ENCODE measurements at places on chromosomes 4 and X. TPM values are rescaled to one million over a fixed set of nuclear protein-coding genes. Genes with fewer than 3 reads are reported as not detected.
A peak's percentile ranks its signal among the peaks of the same experiment; 100 is the strongest.

GRCh38 chr4:76960014-76960413 is 10.5 kb downstream of the SEPTIN11 start:
- DNase-seq, result no peak
- H3K4me3 ChIP-seq, result no peak overlapping the region
- H3K27me3 ChIP-seq, result no peaks in the 10 kb centered on the region
- no peak overlapping the region for H3K27ac ChIP-seq

- peaks cover 31% of the 10 kb centered on the region for H3K4me1 ChIP-seq
- peaks cover 100% of the 10 kb centered on the region for H3K27me3 ChIP-seq
- no peaks in the 10 kb centered on the region for H3K36me3 ChIP-seq
- peak overlapping the region; percentile 55 for H3K4me3 ChIP-seq
- H3K27ac ChIP-seq, result no peak overlapping the region
- DNase-seq, result peak; percentile 59
These were observed 4.2 kb downstream of the PRDM8 start for GRCh38 chr4:80201252-80202151.

GRCh38 chr4:179858221-179858620 is 2385.0 kb upstream of the TENM3 start:
- DNase-seq, result no peak
- no peak overlapping the region for H3K4me3 ChIP-seq
- H3K27me3 ChIP-seq, result no peaks in the 10 kb centered on the region
- H3K4me1 ChIP-seq, result no peaks in the 10 kb centered on the region
- H3K36me3 ChIP-seq, result no peaks in the 10 kb centered on the region
- H3K27ac ChIP-seq, result no peak overlapping the region

GRCh38 chr4:78644744-78645330 is 93.3 kb downstream of the ANXA3 start:
- DNase-seq, result peak; percentile 73
- H3K4me1 ChIP-seq, result 0 out of 2 replicates have a peak, but pooled peaks cover 9% of the 10 kb centered on the region
- no peak overlapping the region for H3K4me3 ChIP-seq
- H3K36me3 ChIP-seq, result no peaks in the 10 kb centered on the region
- no peak overlapping the region for H3K27ac ChIP-seq

GRCh38 chrX:120727452-120727851 is 97.6 kb upstream of the C1GALT1C1 start:
- no peak overlapping the region for H3K27ac ChIP-seq
- H3K36me3 ChIP-seq, result no peaks in the 10 kb centered on the region
- H3K4me1 ChIP-seq, result no peaks in the 10 kb centered on the region
- H3K27me3 ChIP-seq, result no peaks in the 10 kb centered on the region

- H3K4me3 ChIP-seq, result no peak overlapping the region
- H3K4me1 ChIP-seq, result no peaks in the 10 kb centered on the region
These were observed 20.5 kb downstream of the RAB40A start for GRCh38 chrX:103498786-103499185.

DNA sequence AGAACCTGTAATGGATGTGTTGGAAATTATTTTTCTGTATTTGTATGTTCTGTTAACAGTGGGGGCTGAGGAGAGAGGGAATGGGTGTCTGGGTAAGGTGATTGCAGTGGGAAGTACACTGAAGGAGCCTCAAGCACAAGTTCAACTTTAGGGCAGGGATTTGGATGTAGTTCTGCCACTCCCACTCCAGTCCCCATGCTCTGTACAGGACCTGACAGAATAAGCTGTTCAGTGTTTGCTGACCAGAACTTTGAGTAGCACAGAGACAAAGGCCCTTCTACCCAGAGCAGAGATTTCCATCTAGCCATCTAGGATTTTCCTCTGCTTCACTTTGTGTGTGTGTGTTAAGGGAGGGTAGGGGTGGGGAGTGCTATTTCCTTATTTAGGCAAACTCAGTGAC is 49.2 kb downstream of the VSIG4 start:
- H3K27me3 ChIP-seq, result no peaks in the 10 kb centered on the region
- no peak for DNase-seq
- H3K27ac ChIP-seq, result no peak overlapping the region
- no peaks in the 10 kb centered on the region for H3K4me1 ChIP-seq

DNA sequence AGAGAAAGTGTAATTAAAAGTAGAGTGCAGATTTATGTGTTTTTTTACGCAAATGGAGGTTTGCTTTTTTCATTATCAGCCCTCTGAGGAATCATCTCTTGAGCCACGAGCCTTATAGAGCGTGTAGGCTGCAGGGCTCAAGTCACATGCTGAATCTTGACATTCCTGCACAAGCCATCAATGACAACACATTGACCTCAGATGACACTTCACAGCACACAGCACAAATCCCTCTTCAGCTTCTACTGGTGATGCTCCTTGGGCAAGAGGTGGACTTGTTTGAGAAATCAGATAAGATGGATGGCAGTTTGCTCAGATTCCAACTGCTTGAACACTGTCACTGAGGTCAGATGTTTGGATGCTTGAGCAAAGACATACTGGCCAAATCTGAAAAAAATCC is 250.6 kb downstream of the SNCA start:
- DNase-seq, result peak; percentile 3
- no peaks in the 10 kb centered on the region for H3K36me3 ChIP-seq
- no peak overlapping the region for H3K4me3 ChIP-seq
- no peak overlapping the region for H3K27ac ChIP-seq
- H3K27me3 ChIP-seq, result peaks cover 20% of the 10 kb centered on the region

DNA sequence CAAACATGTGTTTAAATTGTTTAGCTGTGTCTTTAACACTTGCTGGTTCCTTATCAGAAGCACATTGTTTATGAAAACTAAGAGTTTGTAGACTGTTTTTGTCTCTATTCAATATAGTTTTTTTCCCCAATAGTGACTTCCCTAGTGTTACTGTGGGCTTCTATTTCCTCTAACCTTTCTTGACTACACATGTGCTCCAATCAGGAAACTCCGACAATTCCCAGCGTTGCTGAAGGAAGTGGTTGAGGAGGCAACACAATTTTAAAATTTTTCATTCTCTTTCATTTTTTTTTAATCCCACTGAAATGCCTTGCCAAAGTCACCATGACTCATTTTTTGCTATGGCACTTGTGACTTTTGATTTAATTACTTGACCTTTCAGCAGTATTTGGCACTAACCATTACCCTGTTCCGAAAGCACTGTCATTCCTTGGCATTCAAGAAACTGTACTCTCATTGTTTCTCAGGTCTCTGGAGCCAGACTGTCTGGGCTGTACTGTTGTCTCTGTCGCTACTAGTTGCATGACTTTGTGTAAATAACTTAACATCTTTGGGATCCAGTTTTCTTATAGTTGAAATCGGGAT is 67.6 kb upstream of the FREM3 start:
- H3K27me3 ChIP-seq, result no peaks in the 10 kb centered on the region
- no peaks in the 10 kb centered on the region for H3K4me1 ChIP-seq
- no peak overlapping the region for H3K27ac ChIP-seq
- no peaks in the 10 kb centered on the region for H3K36me3 ChIP-seq
- H3K4me3 ChIP-seq, result no peak overlapping the region

- H3K4me1 ChIP-seq, result peaks cover 27% of the 10 kb centered on the region
- H3K4me3 ChIP-seq, result no peak overlapping the region
- DNase-seq, result peak; percentile 65
- H3K27ac ChIP-seq, result no peak overlapping the region
- H3K36me3 ChIP-seq, result no peaks in the 10 kb centered on the region
- H3K27me3 ChIP-seq, result no peaks in the 10 kb centered on the region
These were observed 242.0 kb downstream of the BCOR start for GRCh38 chrX:39855748-39856129.

DNA sequence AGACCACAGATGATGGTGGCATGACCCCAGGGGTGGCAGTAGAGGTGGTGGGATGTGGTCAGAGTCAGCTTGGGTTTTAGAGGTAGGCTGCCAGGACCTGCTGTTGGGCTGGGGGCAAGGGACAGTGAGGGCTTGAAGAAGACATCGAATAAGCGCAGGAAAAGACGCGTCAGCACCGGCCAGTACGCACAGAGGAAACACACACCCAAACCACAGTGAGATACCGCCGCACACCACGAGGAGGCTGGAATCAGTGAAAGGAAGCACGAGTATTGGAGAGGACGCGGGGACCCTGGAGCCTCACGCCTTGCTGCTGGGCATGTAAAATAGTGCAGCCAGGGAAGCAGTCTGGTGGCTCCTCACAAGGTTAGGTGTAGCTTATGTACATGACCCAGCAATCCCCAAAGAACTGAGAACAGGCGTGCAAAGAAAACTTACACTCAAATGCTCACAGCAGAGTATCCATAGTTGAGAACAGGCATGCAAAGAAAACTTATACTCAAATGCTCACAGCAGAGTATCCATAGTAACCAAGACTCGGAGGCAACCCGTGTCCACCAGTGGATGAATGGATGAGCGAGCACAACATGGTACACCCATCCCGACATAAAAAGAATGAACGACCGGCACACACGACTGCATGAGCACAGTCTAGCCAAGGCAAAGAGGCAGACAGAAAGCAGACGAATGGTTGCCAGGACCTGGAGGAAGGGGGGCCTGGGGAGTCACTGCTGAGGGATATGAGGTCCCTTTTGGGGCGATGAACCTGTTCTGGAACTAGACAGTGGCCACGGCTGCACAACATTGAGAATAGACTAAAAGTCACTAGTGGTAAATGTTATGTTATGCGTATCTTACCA is 13.3 kb downstream of the PDZD4 start:
- H3K4me1 ChIP-seq, result peaks cover 47% of the 10 kb centered on the region
- H3K27ac ChIP-seq, result no peak overlapping the region
- H3K4me3 ChIP-seq, result no peak overlapping the region
- no peaks in the 10 kb centered on the region for H3K36me3 ChIP-seq
- no peak for DNase-seq

DNA sequence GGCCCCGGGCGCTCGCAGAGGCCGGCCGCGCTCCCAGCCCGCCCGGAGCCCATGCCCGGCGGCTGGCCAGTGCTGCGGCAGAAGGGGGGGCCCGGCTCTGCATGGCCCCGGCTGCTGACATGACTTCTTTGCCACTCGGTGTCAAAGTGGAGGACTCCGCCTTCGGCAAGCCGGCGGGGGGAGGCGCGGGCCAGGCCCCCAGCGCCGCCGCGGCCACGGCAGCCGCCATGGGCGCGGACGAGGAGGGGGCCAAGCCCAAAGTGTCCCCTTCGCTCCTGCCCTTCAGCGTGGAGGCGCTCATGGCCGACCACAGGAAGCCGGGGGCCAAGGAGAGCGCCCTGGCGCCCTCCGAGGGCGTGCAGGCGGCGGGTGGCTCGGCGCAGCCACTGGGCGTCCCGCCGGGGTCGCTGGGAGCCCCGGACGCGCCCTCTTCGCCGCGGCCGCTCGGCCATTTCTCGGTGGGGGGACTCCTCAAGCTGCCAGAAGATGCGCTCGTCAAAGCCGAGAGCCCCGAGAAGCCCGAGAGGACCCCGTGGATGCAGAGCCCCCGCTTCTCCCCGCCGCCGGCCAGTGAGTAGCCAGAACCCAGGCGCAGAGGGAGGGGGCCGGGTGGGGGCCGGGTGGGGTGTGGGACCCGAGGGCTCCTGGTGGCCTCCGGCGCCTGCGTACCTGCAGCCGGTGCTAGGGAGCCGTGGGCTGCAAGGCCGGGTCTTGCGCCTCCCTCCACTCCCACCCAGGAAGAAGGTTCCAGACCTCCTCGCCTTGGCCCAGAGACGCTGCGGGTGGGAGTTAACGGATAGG is 534 bp downstream of the MSX1 start:
- H3K4me1 ChIP-seq, result peaks cover 45% of the 10 kb centered on the region
- H3K27ac ChIP-seq, result no peak overlapping the region
- peak overlapping the region; percentile 54 for H3K4me3 ChIP-seq
- H3K36me3 ChIP-seq, result no peaks in the 10 kb centered on the region

- H3K27ac ChIP-seq, result no peak overlapping the region
- no peak overlapping the region for H3K4me3 ChIP-seq
These were observed 965.4 kb upstream of the GRIA3 start for GRCh38 chrX:122218666-122219065.

DNA sequence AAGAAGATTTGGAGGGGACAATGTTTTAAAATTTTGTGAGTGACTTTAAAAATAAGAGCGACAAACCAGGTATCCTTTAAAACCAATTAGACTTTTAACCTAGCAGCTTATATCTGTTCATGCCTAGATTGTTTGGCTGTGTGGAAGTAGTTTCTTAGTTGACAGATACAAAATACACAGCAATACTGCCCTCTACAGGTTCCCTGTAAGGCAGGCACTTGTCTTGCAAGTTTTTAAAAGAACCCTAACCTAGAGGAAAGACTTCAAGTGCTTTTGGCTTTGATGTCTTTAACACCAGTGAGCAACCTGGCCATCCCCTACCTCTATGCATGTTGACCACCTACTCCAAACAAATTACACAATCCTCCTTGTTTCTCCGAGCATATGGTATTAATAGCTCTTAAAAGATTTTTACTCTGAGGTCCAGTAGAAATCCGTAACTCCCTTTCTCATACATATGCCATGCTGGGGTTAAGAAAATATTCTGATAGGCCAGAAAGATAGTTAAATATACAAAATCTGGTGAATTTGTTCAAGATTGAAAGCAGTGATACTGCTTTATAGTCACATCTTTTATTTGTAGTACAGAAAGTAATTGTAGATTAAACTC is 273.0 kb downstream of the ARHGAP24 start:
- no peak overlapping the region for H3K4me3 ChIP-seq
- peaks cover 4% of the 10 kb centered on the region for H3K4me1 ChIP-seq
- peak; percentile 87 for DNase-seq
- H3K36me3 ChIP-seq, result no peaks in the 10 kb centered on the region
- no peaks in the 10 kb centered on the region for H3K27me3 ChIP-seq
- no peak overlapping the region for H3K27ac ChIP-seq

GRCh38 chrX:71250841-71251240 is 3.1 kb downstream of the ZMYM3 start:
- peaks cover 9% of the 10 kb centered on the region for H3K4me1 ChIP-seq
- H3K27me3 ChIP-seq, result no peaks in the 10 kb centered on the region
- H3K27ac ChIP-seq, result no peak overlapping the region

GRCh38 chr4:182823576-182823975 is 93.6 kb downstream of the DCTD start:
- no peak overlapping the region for H3K4me3 ChIP-seq
- H3K36me3 ChIP-seq, result no peaks in the 10 kb centered on the region
- no peak for DNase-seq
- no peaks in the 10 kb centered on the region for H3K4me1 ChIP-seq
- no peak overlapping the region for H3K27ac ChIP-seq
- no peaks in the 10 kb centered on the region for H3K27me3 ChIP-seq

DNA sequence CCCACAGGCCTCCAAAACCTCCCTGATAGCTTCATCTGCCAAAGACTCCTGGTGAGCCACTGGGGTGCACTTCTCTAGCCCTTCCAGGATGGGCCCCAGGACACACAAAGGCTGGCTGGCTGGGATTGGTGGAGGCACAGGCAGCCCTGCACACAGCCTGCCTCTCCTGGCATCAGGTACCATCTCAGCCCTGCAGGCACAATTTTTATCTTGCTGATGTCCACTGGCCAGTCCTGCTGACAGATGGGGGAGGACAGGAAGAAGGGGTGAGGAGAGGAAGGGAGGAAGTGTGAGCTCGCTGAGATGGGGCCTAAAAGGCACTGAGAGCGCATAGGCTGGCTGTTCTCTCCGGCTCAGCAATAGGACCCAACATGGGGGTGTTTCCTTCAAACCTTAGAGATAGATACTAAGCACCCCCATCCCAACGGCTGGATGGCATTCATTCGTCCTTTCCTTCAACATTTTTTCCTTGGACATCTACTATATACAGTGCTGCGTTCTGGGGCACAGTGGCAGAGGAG is 92.7 kb downstream of the PJA1 start:
- no peaks in the 10 kb centered on the region for H3K4me1 ChIP-seq
- H3K27ac ChIP-seq, result no peak overlapping the region

GRCh38 chr4:113811359-113811758 is 49.8 kb upstream of the CAMK2D start:
- H3K27ac ChIP-seq, result no peak overlapping the region
- DNase-seq, result no peak
- no peaks in the 10 kb centered on the region for H3K27me3 ChIP-seq
- H3K36me3 ChIP-seq, result no peaks in the 10 kb centered on the region
- no peak overlapping the region for H3K4me3 ChIP-seq

ZDHHC15 gene
- total RNA-seq, result 4.3 TPM

HERC5 gene
- 23.0 TPM for total RNA-seq

FGB gene
- not detected for total RNA-seq

C4orf50 gene
- total RNA-seq, result 0.19 TPM

REST gene
- total RNA-seq, result 55.1 TPM

ADH7 gene
- total RNA-seq, result not detected
